Hepatocyte (in vitro differentiated cells): ENCODE measurements at places on chromosomes 11 and 22. TPM values are rescaled to one million over a fixed set of nuclear protein-coding genes. Genes with fewer than 3 reads are reported as not detected.

DNA sequence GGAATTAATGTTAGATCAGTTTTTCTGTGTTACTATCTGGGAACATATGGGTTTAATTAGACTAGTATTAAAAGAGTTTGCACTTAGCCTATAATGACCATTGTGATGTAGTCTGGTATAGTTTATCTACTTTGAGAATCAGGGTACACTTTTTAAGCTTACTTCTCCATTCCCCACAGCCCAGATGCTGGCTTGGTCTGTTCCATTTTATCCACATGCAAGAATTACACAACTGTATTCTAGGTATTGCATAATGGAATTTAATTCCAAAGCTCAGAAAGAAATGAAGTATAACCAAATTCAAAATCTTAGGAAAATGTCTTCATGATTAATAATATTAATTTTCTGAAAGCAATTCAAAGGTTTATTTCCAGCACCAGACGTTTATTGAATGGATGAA, 122.2 kb upstream of the PDGFD start:
- no peak for DNase-seq

DNA sequence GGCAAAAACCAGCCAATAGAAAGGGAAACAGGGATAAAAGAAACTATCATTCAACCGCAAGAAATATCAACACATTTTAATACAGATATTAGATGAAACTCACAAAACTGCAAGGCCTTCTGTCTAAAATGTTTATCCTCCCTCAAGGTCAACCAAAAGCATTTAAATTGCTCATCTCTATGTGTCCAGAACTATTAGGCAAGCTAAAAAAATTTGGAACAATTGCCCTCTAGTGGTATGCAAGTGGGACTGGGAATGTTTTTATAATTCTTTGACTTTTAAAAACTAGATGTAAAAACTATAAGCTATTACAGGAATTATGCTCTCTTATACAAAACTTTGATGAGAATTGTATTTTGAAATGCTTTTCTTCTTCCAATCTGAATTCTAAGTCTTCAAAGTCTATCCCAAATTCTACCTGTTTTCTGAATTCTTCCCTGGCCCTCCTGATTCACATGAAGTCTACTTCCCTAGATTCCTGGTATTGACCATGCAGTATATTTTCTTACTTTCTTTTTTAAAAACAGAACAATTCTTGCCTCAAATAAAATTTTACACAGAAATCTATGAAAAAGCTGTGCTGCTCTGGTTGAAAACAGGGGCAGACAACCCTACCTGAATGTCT, 4.9 kb downstream of the CWC15 start:
- DNase-seq = peak; percentile 17

DNA sequence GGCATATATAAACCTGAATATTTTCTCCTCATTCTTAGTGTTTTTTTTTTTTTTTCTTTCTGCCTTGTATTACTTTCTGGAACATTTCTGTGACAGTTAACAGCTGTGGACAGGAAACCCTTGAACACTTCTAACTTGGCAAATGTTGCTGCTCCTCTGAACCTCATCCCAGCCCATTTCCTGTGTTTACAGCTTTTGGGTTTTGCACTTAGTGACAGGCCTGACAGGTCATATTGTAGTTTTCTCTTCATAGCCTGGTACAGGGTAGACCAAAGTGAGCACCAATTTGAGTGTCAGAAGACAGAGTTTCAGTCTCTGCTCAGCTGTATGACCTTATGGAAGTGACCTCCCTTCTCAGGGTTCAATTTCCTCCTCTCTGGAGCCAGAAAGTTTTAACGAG, 91.6 kb downstream of the STIM1 start:
- DNase-seq = no peak

DNA sequence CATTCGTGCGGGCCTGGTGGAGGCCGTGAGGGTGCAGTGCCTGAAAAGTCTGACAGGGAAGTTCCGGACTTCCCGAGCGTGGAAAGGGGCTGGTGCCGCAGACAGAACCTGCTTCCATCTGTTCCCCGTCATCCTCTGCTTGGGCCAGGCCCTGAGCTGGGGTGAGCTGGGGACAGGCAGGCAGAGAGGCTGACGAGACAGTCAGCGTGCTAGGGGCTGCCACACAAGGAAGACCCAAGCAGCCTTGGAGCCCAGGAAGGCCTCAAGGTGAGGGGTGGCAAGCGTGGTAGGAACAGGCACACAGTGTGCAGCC, 25.5 kb downstream of the NADSYN1 start:
- DNase-seq = no peak

DNA sequence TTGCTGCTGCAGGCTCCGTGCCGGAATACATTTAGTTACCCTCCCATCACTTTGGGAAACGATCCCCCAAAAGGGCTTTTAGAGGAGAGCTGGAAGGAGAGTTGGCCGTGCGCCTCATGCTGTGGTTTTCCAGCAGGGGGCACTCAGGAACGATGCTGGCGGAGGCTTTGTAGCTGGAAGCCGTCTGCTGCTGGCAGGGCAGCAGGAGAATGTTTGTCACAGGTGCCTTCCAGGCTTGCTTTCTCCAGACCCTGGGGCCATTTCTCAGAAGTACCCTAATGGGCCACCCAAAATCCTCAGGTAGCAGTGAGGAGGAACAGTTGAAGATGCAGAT, 30.0 kb upstream of the CABP7 start:
- DNase-seq = peak; percentile 75

DNA sequence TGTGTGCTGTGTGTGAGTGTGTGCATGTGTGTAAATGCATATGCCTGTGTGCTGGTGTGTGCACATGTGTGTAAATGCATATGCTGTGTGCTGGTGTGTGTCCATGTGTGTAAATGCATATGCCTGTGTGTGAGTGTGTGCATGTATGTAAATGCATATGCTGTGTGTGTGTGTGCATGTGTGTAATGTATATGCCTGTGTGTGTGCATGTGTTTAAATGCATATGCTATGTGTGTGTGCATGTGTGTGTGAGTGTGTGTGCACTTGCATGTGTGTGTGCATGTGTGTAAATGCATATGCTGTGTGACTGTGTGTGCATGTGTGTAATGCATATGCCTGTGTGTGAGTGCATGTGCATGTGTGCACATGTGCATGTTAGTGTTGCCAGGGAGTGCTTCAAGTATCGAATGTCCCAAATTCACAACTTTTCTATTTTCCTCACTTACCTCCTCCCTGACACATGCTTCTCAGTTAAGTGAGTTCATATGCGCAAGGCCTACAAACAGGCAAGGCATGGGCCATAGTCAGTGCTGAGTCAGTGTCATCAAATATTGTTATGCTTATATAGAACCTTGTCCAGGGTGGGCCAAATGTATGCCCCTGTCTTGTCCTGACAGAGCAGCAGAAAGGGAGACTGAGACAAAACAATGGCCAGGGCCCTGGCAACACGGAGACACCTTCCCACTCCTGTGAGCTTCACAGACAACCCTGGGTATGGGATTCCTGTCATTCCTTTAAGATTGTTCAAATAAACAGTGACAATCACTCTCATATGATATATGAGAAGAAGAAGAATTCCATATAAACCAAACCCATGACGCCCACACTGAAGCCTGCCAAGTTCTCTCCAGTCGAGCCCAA, 38.6 kb downstream of the GGTLC2 start:
- no peak for DNase-seq

DNA sequence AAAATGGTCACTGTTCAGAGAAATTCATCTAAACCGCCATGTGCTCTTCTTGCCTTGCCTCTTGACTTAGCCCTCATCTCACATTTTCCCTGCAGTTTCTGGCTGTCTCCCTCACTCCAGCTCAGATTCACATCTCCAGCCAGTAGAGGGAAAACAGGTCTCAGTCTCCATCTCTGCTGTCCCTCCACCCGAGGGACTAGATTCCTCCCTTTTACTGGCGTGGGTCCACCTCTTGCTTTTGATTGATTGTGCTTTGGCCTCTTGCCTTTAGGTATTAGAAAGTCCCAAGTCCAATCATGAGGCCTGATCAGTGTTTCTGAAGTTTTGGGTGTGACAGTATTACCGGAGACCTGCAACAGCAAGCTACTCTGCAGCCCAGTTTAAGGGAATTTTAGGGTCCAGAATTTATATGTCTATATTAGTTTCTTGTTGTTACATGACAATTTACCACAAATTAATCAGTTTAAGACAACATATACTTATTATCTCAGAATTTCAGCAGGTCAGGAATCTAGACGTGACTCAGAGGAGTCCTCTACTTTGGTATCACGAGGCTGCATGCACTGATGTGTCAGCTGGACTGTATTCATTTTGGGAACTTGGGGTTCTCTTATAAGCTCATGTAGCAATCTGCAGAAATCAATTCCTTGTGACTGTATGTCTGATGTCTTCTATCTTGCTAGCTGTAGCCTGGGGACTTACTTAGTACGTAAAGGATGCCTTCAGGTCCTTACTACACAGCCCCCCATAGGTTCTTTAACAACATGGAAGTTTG, 805.2 kb upstream of the CCDC90B start:
- DNase-seq = no peak

DNA sequence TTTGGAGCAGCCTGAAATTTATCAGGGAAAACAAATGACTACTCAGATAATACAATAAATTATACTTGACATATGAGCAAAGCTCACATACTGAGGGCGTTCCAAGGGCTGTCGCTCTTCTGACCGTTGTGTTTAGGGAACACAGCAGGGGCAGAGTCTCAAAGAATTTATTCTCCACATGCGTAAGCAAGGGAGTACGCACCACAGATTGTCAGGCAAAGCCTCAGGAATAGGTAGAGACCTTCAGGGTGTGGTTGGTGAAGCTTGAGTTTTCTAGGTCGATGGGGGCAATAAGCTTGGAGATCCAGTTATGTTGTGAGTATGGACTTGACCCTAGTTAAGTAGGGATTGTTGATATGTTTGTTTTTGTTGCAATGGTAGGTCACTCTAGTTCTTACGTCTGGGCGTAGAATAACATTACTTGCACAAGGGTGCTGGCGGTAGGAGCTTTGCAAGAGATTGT, 830 bp downstream of the ACAT1 start:
- DNase-seq = peak; percentile 16

DNA sequence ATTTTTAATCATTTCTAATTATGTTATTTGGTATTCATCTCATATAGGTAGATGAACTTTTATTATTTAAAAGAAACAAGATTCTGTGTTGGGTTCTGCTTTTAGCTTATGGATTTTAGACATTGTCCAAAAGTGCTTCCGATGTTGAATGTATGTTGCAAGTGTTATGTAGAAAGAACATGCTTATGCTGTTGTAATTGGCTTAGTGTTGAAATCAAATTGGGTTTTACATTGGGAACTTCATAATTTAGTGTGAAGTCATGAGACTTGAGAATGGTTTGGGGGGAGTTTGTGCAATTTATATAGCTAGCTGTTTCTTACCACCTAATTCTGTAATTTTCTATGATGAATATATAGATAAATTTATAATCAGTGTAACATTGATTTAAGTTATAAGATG, 3.6 kb downstream of the MTMR3 start:
- DNase-seq = no peak

GRCh38 chr22:41485033-41485432, 16.1 kb downstream of the ACO2 start:
- no peak for DNase-seq

GRCh38 chr11:126152586-126152985, 58.9 kb downstream of the RPUSD4 start:
- DNase-seq = no peak

DNA sequence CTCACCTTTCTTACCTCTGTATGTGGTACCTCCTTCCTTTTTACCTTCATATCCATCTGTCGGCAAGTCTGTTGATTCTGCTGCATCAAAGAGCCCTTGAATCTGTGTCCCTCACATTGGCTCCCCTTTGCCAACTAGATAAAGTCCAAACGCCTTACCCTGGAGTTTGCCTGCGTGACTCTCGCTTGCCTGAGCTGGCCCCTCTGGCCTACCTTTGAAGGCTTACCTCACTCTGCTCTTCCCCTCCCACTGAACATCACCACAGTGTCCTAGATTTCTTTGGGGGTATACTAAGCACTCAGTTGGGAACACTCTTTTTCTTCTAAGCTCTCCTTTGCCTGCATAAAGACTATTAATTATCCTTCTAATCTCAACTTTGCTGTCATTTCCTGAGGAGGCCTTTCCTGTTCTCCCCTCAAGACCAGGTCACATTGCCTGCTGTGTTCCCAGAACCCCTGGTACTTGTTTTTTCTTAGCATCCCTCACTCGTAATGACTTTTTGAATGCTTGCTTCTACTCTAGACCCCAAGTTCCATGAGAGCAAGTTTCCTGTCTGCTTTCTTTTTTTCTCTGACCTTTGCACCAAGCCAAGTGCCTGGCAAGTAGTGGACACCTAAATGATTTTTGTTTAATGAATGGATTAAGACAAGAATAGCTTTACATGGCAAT, 67.8 kb upstream of the ADORA2A start:
- DNase-seq = no peak

DNA sequence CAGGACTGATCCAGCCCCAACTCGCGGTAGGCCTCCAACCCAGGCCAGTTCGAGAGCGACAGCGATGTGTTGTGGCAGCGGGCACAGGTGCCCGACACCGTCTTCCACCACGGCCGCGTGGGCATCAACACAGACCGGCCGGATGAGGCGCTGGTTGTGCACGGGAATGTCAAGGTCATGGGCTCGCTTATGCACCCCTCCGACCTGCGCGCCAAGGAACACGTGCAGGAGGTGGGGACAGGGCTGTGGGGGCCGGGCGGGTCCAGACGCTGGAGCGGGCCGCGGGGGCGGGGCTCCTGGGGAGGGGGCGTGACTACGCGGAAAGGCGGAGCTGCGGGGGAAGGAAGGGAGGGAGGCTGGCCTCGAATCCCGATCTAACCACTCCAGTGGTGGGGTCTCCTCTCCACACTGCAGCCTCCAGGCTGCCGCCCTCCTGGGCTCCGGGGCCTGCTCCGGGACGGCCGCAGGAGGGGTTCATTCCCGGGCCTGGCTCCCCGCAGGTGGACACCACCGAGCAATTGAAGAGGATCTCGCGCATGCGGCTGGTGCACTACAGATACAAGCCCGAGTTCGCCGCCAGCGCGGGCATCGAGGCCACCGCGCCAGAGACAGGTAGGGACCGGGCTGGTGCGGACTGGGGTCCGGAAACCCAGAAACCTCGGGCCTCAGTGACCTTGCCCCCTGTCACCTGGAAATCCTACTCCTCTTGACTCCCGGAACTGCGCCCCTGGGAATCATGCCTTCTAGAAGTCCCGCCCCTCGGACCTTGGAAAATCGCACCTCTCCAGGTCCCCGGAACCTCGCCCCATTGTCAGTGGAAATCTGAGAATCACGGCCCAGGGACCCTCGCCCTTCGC, 14.9 kb downstream of the TMEM258 start:
- no peak for DNase-seq

Gene KDELR3
- 92.4 and 98.9 TPM in 2 replicates for total RNA-seq

Gene TRIM64C
- not detected in 2 replicates for total RNA-seq

Gene OR6T1
- not detected in 2 replicates for total RNA-seq

Gene MRPL17
- 34.5 and 71.9 TPM in 2 replicates for total RNA-seq

Gene CRELD2
- 61.9 and 79.7 TPM in 2 replicates for total RNA-seq

Gene NXPE4
- total RNA-seq = 0.10 TPM in 1 of 2 replicates, not detected in the other

Gene MRGPRE
- not detected in 2 replicates for total RNA-seq
